ENCODE measurements at places on chromosomes 11 and 22. TPM values are rescaled to one million over a fixed set of nuclear protein-coding genes. Genes with fewer than 3 reads are reported as not detected.

DNA sequence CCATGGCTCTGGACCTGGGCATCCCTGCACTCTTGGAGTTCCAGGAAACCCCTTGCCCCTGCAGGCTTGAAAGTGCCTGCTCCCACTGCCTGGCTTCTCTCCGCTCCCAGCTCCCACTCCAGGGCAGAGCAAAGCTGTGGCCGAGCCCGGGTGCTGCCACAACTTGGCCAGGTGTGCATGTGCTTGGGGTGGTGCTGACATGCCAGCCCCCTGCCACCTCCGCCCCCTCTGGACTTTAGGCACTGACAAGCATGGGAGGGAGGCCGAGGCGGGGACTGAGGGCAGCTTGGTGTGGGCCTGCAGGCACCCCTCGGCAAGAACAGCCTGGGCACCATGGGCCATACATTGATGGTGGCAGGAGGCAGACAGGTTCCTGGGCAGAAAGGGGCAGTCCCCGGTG is 56.4 kb upstream of the B3GNT6 start:
- no peak for DNase-seq

DNA sequence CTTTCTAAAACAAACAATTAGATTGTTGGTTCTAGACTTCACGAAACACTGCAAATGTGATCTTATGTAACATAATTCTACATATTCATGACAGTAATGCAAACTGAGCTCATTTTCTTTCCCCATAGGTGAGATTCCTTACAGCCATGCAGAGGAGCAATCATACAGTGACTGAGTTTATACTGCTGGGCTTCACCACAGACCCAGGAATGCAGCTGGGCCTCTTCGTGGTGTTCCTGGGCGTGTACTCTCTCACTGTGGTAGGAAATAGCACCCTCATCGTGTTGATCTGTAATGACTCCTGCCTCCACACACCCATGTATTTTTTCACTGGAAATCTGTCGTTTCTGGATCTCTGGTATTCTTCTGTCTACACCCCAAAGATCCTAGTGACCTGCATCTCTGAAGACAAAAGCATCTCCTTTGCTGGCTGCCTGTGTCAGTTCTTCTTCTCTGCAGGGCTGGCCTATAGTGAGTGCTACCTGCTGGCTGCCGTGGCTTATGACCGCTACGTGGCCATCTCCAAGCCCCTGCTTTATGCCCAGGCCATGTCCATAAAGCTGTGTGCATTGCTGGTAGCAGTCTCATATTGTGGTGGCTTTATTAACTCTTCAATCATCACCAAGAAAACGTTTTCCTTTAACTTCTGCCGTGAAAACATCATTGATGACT is 1.5 kb downstream of the OR9G1 start:
- DNase-seq, result no peak

- DNase-seq, result no peak
Observed at GRCh38 chr11:72293910-72294615, 50.1 kb upstream of the PHOX2A start.

GRCh38 chr11:132744771-132745170 is 787.5 kb downstream of the OPCML start:
- no peak for DNase-seq

DNA sequence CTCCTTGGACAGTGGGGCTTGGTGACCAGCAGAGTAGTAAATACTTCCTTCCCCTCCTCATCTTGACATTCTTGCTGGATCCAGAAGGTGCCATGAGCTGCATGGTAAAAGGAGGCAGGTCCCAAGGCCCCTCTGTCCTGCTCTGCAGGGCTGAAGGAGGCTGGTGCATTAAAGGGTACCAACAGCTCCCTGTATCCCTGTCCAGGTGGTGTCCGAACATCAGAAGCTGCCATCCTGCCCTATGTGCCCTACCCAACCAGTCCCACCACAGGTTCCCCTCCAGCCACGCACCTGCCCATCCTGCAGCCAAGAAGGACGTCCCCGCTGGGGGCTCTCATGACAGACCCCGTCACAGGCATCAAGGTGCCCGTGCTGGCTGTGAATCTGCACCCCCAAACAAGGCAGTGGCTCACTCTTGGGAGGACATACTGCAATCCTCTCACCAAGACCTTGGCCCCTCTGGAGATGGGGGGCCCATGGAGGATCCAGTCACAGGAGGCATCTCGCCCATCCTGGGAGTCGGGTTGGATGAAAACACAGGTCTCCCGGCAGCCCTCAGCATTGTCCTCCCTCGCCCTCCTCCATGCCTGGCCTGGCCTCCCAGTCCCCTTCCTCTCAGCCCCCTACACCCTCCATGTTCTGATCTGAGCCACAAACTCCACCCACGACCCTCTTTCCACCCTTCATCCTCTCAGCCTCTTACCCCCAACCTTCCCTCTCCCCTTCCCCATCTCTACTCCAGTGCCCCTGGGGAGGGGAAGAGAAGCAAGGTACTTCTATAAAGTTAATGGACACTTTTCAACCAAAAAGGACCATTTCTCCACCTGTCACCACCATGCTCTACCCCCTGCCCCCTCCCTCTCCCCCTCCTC is 55.1 kb downstream of the BTG4 start:
- DNase-seq, result no peak

GRCh38 chr11:64633555-64634159 is 42.6 kb downstream of the SLC22A12 start:
- no peak for DNase-seq

GRCh38 chr11:81907996-81908395 is 825.7 kb downstream of the FAM181B start:
- DNase-seq, result no peak

DNA sequence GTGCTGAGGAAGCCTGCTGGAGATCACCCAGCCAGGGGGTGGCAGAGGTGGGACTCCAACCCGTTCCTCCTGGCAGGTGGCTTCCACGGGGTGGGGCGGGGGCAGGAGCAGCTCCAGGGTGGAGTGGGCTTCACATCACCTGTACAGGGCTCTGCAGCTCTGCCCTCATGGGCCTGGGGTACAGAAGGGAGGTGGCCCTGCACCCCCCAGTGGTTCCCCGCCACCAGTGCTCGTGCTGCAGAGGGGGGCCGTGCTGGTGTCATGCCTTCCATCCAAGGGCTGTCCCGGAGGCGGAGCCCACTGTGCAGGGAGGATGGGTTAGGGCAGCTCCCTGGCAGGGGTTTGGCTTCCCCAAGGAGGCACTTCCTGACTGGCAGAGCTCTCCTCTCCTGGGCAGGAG is 76.4 kb upstream of the SHISAL1 start:
- DNase-seq, result no peak

- DNase-seq, result no peak
Observed at GRCh38 chr11:126930091-126930841, 70.3 kb downstream of the KIRREL3 start.

- no peak for DNase-seq
Observed at GRCh38 chr11:128731041-128731663, 37.3 kb downstream of the FLI1 start.

DNA sequence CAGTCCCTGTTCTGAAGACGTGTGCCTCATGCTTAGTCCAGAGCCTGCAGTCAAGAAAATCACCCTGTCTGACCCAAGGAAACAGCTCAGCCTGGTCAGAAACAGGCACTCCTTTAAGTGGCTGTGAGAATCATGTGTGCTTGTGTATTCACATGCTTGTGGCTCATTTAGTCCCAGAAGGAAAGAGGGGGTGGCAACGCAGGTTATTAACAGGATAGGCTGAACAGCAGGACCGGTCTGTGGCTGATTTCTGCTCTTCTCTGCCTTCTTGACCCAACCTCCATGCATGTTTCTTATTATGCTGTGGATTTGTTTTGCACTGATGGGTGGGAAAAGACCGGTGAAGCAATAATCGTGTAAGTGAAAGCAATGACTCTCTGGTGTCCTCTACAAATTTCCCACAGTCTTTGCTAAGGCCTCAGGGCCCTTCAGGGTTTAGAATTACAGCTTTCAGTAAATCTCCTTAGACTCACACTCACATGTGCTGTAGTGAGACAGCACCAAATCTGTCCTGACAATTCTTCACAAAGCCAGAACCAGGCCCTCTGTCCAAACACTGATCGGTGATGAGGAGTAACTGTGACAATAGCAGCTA is 288.1 kb downstream of the ETS1 start:
- no peak for DNase-seq

DNA sequence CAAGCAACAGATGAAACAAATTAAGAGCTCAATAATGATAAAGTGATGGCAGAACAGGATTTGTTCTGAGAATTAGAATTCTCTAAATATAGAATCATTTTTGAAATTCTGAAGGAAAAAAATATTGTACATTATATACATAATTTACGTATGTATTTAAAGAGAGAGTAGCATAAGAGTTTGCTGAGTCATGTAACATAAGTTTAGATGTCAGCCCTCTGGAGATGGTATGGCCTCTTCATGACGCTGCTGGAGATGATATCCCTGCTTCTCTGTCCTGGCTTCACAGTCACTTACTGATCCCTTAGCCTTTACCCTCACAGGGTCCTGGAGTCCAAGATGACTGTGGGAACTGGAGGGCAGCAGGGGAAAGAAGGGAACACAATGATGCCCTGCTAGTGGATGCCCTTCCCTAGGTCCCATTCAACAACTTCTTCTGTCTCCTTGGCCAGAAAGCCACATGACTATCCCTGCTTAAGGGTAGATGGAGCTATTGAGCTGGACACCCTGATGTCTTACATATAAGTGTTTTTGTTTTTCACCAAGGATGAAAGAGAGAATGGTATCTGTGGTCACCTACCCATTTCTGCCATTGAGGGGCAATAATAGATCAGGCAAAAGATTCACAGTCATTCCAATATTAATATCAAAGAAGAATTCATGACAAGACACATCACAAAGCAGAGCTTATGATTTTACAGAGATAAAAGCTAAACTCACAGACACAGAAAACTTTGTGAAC is 753.1 kb downstream of the TBC1D22A start:
- DNase-seq, result no peak

DNA sequence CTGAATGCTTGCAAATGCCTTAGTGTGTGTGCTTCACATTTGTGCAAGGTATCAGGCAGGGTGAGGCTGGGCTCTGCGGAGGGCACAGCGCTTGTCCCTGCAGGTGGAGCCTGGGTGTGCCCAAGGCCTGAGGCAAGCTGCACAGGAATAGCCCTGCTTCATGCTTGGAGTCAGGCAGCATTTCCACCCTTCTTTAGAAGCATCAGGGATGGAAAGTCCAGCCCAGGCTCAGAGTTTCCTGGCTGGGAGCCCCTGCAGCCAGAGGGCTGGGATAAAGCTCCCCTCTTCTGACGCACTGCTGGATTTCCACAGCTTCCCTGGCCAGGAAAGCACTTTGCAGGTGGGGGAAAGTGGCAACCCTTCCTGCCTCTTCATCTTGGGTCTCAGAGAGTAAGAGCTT is 63.4 kb downstream of the GALNT18 start:
- DNase-seq, result no peak

DNA sequence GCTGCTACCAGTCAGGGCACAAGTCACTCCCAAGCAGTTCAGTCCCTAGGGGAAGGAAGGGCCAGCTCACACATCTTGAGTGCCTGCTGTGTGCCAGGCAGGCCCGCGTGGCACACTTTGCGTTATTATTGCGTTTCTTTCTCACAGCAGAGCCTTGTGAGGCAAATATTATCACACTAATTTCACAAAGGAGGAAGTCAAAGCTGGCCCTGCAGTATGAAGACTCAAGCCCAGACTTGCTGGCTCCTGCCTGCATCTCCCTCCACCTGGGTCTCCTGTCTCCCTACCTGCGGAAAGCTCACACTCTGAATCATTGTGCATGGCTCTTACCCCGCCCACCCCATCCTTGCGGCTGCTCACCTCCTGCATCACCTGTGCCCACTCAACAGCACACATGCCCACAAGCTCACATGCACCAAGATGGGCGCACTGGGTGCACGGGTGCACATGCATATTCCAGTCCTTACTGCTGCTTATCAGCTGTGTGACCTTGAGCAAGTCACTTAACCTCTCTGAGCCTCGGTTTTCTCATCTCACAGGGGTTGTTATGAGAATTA is 31.7 kb upstream of the P2RY2 start:
- DNase-seq, result no peak

DNA sequence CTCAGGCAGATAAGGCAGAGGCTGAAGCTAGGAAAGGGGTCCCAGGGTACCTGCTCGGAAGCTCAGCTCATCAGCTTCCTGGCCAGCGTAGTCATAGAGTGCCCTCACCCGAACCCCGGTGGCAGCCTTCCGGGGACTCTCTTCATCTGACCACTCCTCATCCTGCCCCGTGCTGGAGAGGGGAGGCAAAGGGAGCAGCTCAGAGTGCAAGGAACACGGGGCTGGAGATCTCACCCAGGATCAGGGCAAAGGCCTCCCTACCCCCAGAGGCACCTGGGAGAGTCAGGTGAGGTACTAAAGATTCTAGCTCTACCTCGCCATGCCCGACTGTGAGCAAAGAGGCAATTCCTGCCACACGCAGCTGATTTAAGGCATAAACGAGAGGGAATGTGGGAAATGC is 1.6 kb upstream of the ARFGAP2 start:
- DNase-seq, result no peak

DNA sequence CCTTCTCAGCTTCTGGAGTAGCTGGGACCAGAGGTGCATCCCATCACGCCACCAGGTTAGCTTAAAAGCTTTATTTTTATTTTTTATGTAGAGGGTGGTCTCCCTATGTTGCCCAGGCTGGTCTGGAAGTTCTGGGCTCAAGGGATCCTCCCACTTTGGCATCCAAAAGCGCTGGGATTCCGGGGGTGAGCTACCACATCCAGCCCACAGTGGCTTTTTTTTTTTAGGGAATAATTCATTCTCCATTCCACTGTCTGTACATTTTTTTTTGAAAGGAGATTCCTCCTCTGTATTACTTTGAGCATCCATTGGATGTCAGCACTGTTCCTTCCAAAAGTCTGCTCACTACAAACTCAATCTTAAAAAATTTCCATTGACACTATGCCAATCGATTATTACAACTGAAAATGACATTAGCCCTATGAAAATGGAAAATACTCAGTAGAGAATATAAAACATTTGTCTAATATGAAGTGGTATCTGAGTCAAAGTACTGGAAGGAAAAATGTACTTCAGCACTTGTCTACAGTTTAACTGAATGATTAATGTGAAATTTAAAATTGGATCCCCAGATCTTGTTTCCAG is 1.3 kb upstream of the LPXN start:
- no peak for DNase-seq

- DNase-seq, result no peak
Observed at GRCh38 chr22:35604621-35605368, 12.3 kb downstream of the MB start.

The THY1 gene
- 86.0 TPM for polyA plus RNA-seq

The MFRP gene
- polyA plus RNA-seq, result not detected

The MGAT3 gene
- 20.8 TPM for polyA plus RNA-seq

The MMP11 gene
- polyA plus RNA-seq, result 16.8 TPM

The RIMBP3B gene
- polyA plus RNA-seq, result not detected

The P2RY2 gene
- 0.55 TPM for polyA plus RNA-seq

The PLAAT5 gene
- 0.73 TPM for polyA plus RNA-seq

The CHADL gene
- polyA plus RNA-seq, result 3.4 TPM

The ADAMTS15 gene
- 65.2 TPM for polyA plus RNA-seq

The ZC3H12C gene
- 8.1 TPM for polyA plus RNA-seq

The C11orf65 gene
- polyA plus RNA-seq, result 2.1 TPM

The MYOD1 gene
- polyA plus RNA-seq, result not detected
